ENCODE measurements at places on chromosomes 3 and 15.
A peak's percentile ranks its signal among the peaks of the same experiment; 100 is the strongest.

DNA sequence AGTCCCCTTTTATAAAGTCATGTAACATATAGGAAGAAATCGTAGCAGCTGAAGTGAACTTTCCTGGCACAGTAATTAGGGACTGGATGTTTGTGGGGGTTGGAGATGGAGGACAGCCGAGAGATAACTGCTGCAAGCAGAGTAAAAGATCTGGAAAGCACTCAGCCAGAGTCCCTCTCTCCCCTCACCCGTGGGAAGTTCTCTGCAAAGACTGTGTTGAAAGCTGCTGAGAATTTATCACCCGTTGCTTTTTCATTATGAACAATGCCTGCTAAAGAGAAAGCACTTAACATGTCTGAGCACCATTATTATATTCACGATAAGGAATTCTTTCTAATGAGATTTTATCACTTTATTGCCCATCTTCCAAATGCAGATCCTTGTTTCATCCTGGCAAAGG is 248.8 kb downstream of the SHOX2 start:
- no peak for DNase-seq

GRCh38 chr3:69182588-69183316 is 60.4 kb upstream of the LMOD3 start:
- DNase-seq, result no peak

- DNase-seq, result no peak
These were observed 51.5 kb upstream of the CDV3 start for GRCh38 chr3:133521946-133522345.

- peak; percentile 39 for DNase-seq
These were observed 81.2 kb downstream of the SRGAP3 start for GRCh38 chr3:9168241-9168741.

DNA sequence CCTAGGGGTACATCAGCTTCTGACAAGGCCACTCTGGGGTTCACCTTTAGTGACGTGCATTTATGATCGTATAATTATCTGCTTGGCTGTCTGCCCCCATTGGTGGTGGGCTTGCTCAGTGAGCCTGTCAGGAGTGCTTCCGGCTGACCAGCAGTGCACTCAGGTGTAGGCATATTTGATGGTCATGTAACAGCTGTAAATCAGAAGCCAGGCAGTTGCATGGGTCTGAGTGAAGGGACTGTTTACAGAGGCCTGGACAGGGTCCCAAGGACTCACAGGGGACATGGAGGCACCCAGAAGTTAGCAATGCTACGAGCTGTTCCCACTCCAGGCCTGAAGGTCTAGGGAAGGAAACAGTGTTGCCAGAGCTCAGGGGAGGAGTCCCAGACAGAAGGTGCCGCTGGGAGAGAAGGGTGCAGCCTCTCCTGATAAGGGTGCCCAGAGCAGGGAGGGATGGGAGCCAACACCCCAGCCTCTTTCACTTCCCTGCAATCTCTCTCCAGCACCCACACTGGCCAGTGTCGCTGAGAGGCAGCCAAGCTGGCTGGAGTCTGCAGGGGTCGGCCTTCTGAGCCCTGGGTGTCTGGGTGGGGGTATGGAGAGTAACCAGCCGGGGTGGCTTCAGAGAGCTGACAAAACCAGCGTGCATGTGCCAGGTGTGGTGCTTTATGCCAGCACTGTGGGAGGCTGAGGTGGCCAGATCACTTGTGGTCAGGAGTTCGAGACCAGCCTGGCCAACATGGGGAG is 61.3 kb upstream of the PRR23E start:
- DNase-seq, result no peak

DNA sequence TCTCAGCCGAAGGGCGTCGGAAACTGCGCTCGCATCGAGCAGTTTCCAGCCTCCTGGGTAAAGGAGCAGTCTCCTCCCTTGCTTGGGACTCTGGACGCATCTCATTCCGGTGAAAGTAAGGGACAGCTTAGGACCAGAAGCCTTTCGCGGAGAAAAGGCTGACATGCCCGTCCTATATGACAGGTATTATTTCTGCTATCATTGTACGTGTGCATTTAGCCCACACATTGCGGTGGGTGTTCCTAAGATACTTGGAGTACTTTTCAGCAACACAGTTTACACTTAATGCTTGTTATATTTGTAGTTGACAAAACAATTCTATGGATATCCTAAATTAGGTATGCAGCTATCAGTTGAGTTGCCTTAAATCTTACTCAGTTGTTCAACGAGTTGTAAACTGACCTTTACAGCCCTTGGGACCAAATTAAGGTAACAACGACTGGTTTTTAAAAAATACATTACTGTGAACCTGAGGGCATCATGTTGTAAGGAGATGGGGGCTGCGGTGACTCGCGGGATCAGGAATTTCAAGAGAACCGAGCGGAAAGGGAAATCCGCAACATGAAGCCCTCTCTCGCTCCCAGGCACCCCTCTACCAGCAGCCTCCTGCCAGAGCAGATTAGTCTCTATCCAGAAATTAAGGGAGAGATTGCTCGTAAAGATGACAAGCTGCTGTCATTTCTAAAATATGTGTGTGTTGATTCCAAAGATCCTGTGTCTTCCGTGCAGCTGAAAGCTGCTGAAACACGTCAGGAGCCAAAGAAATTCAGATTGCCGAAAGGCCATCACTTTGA is 632 bp upstream of the COPS2 start:
- DNase-seq, result peak; percentile 13

- DNase-seq, result no peak
These were observed 2.4 kb downstream of the UROC1 start for GRCh38 chr3:126515066-126515706.

GRCh38 chr3:108495717-108496116 is 14.7 kb downstream of the MYH15 start:
- no peak for DNase-seq

DNA sequence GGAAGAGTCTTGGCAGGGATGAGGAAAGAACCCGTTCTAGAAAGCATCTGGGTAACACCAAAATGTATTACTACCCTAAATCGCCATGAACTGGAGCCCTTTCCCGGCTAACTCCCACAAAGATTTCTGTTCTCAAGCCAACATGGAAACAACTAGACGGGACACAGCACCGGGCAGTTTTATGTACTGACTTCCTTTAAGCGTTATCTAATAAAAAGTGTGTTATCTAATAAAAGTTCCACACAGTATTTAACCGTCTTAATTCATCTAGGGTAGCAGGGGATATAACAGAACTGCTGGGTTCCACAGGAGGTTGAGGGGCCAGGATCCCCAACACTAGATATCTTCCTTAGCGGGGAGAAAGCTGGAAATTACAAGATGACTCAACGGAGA is 347 bp upstream of the C3orf62 start:
- no peak for DNase-seq

- DNase-seq, result no peak
These were observed 42.9 kb downstream of the TNFAIP8L3 start for GRCh38 chr15:51051776-51052175.

DNA sequence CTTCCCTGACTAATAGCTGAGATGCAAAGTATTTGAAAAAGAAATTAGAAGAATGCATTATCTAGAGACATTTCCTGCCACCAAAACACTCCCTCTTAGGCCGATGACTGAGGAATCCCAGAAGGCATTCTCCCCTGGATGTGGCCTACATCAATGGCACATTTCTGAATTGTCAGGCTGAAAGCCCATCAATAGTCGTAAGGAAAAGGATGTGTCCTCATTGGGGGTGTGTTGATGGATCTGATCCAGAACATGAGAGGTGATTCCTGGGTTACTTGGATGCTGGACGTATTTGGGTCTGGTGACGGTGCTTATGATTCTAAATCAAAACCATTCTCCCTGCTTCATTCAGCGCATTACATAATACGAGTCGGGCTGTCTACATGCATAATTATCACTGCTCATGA is 216.9 kb upstream of the CDIN1 start:
- no peak for DNase-seq

- DNase-seq, result no peak
These were observed 9.1 kb downstream of the ACTC1 start for GRCh38 chr15:34786206-34786605.

DNA sequence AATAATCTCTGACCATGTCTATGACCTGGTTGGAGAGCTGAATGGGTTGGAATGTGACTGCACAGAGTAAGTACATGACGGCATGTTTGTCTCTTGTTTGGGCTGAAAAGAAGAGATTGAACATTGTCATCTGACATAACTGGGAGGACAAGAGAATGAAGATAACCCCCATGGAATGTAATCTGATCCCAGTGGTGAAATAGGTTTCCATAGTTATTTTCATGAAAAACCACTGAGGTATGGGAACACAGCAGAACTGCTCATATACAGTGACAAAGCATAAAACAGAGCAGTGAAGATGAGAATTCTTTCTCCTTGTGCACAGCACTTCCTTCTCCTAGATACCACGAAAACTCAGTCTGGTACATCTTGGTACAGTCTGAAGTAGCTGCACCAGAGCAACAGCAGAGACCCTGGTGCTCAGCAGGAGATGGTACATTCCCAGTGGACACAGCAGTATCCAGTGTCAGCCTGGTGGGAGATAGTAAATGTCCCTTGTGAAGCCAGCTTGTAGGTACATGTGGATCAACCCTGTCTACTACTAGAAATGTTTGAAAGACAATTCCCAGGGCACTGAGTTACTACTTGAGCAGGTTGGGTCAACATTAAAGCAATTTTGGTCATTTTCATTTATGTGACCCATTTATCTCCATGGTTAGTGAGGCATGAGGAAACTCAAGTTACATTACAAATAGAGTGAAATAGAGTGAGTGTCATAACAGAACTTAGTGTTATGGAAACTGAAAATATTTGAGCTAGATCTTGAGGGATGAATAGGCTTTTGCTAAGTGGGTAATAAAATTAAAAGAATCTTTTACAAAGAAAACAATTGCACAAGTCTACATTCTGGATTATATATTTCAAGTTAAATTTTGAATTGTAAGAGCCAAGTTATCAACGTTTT is 178.3 kb downstream of the SUCNR1 start:
- no peak for DNase-seq

GRCh38 chr3:66410976-66411375 is 89.8 kb downstream of the LRIG1 start:
- no peak for DNase-seq

- no peak for DNase-seq
These were observed 20.2 kb upstream of the CORO2B start for GRCh38 chr15:68558318-68559305.

- no peak for DNase-seq
These were observed 22.5 kb upstream of the BFSP2 start for GRCh38 chr3:133377396-133377795.

DNA sequence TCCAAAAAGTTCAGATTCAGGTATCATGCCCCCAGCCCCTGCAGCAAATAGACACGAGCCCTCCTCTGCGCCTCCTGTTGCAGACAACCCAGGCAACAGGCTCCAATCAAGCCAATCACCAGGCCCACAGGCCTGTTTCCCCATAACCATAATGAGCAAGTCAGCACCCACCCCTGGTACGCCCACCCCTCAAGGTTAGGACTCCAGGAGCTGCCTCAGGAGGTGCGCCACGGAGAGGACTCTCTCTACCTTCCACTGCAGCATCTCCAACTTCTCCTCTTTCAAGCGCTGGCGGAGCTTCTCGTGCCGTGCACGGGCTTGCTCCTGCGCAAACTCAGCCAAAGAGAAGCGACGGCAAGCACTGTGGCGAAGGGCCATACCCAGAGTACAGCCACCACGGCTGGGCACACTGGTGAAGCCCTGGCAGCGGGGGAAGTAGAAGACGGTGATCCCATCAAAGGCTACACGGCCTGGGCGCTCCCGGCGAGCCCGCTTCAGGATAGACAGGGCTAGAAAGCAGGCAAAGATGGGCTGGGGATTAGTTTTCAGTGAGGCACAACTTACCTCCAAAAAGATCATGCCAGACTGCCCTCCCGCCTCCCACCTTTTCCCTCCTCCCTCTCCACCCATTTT is 8.5 kb downstream of the CSRNP1 start:
- DNase-seq, result no peak

GRCh38 chr15:73751899-73752805 is 999 bp downstream of the INSYN1 start:
- DNase-seq, result no peak

DNA sequence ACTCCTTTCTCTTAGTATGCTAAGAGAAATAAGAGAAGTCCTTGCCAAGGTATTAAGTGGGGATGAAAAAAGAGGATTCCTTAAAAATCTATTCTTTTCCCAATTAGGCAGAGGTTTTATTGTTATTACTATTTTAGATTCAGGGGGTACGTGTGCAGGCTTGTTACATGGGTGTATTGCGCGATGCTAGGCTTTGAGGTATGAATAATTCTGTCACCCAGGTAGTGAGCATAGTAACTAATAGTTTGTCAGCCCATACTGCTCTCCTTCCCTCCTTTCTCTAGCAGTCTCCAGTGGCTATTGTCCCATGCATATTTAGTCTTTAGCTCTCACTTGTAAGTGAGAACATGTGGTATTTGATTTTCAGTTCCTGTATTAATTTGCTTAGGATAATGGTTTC is 83.9 kb downstream of the LEKR1 start:
- no peak for DNase-seq

DNA sequence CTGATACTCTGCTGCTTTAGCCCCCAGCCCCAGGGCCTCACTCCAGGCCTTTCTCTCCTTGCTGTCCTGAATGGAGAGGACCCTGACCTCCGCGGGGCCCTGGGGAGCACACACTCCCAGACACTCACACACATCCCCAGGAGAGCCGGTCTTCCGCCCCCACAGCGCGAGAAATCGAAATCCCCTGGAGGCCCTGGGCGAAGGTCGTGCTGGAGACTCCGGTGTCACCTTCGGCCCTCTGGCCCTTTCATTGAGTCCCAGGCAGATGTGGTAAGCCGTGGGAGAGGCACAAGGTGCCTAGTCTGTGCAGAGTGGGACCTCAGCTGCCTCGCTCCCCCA is 848 bp upstream of the GOLGA8B start:
- DNase-seq, result no peak

DNA sequence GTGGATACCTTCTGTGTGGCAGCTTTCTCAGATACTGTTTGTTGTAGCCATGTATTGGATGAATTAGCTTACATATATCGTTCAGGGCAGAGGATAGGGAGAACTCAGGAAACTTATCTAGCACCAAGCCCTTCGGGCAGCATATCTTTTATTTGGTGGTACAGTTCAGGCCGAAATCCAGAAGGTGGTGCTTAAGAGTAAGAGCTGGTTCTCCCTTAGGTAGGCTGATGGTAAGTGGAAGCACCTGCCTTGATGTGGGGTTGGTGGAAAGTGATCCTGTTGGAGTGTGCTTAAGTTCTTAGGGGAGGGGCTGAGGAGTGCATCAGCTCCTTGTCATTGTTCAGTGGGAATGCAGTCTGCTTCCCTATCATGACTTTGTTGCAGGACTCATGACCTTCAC is 187.5 kb downstream of the DOCK3 start:
- no peak for DNase-seq

Measured in CD4-positive, alpha-beta T cell treated with Interleukin-17A for 4 hours (primary cell).